ENCODE measurements at places on chromosomes 3 and 15.

- DNase-seq = no peak
Measured at GRCh38 chr3:46350262-46350565, 3.7 kb upstream of the CCR2 start.

- DNase-seq = peak; percentile 56
Measured at GRCh38 chr15:77907824-77908751, 169.4 kb downstream of the TBC1D2B start.

DNA sequence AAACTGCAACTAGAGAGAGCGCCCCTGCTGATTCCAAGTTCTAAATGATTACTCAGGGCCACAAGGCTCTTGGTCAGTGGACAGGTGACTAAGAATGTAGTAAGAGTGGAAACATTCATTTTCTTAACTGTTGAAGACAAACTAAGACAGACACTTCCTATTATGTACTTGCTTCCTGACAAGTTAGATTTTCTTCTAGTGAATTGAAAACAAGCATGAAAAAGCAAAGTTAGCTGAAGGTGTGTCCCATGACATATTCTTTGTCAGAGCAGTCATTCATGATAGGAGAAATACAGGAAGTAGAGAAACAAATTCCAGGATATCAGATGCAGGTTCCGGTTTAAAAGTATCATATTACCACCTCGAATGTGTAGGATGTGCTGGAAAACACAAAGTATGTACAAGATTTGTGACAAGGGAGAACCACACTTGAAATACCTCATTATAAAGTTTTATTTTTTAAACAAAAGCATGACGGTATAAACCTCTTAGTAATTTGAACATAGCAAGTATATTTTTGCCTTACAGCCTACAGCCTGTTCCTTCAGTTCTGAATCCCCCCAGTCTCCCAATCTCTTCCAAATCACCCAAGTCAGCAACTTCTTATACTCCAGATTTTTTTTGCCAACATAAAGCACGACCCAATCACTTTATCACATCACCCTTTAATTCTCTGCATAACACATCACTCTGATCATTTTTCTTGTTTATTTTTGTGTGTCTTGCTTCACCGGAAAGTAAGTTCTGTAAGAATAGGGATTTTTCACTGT is 6.2 kb downstream of the TSPAN3 start:
- no peak for DNase-seq

- no peak for DNase-seq
Measured at GRCh38 chr3:77690284-77690845, 650.5 kb downstream of the ROBO2 start.

GRCh38 chr15:28005004-28005527 is 94.0 kb downstream of the OCA2 start:
- DNase-seq = no peak

DNA sequence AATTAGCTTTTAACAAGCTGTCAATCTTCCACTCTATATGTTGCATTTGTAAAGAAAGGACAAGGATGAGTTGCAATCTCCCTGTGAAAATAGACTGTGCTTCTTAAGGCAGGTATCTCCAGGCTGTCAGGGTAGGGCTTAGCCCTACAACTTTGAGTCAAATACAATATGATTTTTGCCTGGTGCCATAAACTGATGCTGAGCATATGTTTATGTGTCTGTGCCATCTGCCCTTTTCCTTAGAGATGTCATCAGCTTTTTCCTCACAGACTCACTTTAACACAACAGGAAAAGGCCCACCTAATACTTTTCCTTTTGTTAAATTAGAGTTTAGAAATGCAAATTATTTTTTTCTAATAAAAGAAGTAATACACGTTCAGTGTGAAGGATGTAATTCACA is 548.3 kb downstream of the NLGN1 start:
- no peak for DNase-seq

DNA sequence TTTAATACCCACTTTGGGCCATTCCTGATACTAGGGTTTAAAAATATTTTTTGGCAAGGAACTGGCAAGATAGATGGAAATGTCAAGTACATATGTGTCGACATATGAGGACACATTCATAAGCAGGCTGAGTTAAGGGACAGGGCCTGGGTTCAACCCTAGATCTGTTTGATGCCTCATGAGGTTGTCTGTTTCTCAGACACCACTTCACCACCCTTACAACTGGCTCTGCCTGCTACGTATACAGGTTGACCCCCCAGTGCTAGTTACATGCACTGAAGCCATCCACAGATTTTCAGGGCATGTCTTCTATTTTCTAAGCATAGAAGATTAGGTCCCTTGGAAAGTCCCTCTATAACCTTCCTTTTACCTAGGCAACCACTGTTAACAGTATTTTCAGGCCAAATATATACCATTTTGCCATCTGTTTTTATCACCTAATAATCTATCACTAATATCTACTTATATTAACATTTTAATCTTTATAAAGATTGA is 296.7 kb downstream of the PLCL2 start:
- DNase-seq = no peak

- DNase-seq = no peak
Measured at GRCh38 chr3:118144919-118145318, 889.7 kb downstream of the IGSF11 start.

GRCh38 chr3:21390856-21391255 is 360.2 kb downstream of the ZNF385D start:
- no peak for DNase-seq

GRCh38 chr15:83081256-83082014 is 14.4 kb upstream of the BTBD1 start:
- DNase-seq = no peak

GRCh38 chr3:162884373-162884772 is 1387.8 kb downstream of the OTOL1 start:
- DNase-seq = no peak

DNA sequence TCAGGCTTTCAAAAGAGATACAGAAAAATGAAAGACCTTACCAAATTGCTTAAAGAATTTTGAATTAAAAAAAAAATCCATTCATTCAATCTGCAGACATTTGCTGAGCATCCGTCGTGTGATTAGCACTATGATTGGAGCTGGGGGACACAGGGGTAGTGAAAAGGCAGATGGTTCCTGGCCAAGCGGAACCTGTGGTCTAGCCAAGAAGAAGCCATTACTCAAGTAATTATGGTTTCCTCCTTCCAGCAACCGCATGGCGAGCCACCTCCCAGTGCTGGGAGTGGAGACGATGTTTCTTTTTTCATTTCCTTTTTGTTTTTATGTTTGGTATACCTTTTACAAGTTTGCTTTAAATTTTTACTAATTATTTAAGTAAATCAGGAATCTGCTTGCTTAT is 140.2 kb downstream of the CACNA2D3 start:
- no peak for DNase-seq

GRCh38 chr3:89145995-89146394 is 38.6 kb downstream of the EPHA3 start:
- DNase-seq = no peak

GRCh38 chr3:22960105-22960984 is 242.8 kb upstream of the UBE2E2 start:
- DNase-seq = no peak

DNA sequence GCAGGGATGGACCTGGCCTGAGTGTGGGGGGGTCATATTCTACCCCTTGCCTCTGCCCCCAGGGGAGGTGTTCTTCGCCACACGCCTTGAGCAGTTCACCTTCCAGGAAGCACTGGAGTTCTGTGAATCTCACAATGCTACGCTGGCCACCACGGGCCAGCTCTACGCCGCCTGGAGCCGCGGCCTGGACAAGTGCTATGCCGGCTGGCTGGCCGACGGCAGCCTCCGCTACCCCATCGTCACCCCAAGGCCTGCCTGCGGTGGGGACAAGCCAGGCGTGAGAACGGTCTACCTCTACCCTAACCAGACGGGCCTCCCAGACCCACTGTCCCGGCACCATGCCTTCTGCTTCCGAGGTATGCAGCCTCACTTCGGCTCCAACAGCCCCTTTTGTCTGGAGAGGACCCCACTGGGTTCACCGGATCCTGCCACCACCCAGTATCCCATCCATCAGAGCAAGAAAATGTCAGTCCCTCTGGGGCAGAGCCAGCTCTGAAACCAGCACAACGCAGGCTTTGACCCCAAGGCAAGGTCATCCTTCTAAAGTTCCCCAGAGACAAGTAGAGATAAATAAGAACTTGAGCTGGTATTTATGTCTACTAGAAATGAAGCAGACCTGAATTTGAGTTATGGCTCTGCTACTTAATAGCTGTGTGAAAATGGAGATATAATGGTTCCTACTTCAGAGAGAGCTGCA is 45.8 kb downstream of the HAPLN3 start:
- DNase-seq = no peak

GRCh38 chr15:86197770-86198169 is 118.1 kb downstream of the AGBL1 start:
- no peak for DNase-seq

GRCh38 chr15:41727143-41727542 is 47.1 kb upstream of the MAPKBP1 start:
- no peak for DNase-seq

GRCh38 chr15:74242441-74243185 is 6.5 kb downstream of the CCDC33 start:
- no peak for DNase-seq

DNA sequence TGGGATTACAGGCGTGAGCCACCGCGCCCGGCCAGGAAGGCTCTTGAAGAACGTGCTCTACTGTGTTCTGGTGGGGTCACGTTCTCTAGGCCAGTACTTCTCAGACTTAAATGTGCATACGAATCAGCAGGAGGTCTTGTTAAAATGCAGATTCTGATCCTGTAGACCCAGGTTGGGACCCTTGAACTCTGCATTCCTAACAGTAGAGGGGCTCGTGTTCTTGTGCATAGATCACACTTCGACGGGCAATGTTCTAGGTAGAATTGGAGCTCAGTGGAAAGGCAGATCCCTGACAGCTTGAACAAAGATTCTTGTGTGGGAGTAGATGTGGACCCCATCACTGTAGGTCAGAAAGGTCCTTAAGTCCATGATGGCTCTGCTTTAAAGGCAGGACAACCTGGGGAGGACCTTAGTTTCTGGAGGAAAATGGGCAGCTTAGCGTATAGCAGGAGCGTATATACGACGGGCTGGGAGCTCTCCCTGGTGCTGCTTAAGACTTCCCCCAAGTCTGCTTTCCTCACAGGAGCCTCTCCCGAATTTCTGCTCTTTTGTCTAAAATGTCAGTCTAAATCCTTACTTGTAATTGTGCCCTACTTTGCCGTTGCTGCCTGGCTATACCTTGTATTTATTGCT is 16.9 kb upstream of the FAM81A start:
- no peak for DNase-seq

GRCh38 chr15:29911705-29912104 is 89.4 kb upstream of the TJP1 start:
- no peak for DNase-seq
